ENCODE measurements at places on chromosomes 4 and X.
A peak's percentile ranks its signal among the peaks of the same experiment; 100 is the strongest.

DNA sequence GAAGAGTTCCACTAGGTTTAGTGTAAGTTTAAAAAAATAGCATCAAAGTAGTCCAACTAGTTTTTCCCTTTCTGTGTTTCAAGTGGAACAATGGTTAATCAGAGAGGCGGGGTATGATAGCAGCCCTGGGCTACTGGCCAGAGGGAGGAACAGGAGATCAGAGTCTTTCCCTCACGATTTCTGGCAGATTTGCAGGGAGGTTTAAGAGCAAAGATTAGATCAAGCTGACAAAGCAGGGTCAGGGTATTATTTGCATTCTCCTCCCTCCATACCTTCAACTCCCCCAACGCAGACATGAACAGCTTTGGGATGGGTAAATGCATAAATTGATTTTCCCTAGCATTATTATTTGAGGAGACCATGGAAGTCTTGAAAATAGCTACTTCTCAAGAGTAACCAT lies 277.6 kb upstream of the DIAPH2 start:
- DNase-seq, result peak; percentile 26

GRCh38 chr4:142585411-142585810 lies 260.7 kb downstream of the INPP4B start:
- DNase-seq, result no peak

DNA sequence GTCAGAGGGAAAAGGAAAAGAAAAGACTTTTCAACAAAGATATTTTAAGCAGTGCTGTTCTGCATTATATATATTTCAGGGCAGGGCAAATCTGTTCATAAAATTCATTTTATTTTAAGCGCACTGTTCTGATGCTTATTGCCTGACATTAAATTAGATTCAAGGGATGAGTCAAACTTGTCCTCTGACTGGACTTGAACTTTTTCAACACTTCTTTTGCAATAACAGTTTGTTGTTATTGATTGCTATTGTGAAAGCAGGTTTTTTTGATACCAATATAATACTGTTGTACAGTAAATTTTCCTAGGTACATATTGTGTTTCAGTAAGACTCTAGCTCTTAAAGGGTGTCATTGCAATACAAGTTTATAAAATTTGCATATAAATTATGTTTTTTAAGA lies 481.3 kb downstream of the NAF1 start:
- no peak for DNase-seq

DNA sequence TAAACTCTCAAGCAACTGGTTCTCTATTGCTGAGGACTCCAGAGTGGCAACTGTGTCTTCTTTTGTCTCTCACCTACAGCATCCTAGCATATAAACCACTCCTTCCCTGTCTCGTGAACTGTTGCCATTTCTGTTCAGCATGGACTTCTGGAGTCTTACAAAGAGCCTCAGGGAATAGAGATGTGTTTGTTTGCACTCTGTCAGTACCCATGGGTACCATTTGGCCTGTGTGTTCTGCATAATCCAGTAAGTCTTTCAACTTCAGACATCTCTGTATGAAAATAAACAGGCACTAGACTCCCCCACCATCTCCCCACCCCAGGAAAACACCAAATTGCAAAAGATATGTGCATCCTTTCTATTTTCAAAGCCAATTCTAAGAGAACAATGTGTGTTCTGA lies 1351.6 kb upstream of the PABPC4L start:
- DNase-seq, result no peak

DNA sequence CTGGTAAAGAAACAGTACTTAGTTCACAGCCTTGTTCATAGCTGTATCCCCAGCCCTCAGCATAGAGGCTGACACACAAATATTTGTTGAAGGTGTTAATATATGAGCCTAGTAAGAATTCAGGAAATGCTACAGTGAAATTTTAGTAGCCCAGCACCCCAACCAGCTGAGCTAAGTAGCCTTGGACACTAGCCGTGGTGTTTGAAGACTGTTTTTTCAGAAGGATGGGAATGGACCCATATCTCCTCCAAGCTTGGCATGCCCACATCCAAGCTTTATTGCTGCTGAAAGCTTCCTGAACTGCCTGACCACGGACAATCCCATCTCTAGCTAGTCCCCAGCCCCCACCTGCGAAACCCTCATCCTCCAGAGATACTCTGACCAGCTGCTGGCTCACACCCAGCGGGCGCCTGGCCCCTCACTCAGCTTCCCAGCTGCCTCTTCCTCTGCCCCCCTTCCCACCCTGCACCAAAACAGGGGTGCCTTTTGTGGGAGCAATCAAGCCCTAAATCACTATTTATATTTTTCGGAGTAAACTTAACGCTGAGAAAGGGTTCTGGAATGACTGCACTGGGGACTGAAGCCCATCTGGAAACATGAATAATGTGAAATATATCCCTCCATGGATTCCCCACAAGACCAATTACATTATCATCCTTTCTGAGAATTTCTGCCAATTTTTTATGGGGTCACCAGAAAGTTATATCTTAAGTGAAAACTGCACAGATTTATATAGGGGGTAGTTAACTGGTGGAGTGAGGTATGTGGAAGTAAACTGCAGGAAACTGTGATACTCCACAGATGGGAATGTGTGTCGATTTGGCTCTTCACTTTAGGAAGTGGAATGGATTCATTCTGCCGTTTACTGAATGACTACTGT lies 41.1 kb upstream of the CBR4 start:
- DNase-seq, result no peak

GRCh38 chrX:150459196-150459595 lies 96.1 kb downstream of the MAMLD1 start:
- DNase-seq, result no peak

DNA sequence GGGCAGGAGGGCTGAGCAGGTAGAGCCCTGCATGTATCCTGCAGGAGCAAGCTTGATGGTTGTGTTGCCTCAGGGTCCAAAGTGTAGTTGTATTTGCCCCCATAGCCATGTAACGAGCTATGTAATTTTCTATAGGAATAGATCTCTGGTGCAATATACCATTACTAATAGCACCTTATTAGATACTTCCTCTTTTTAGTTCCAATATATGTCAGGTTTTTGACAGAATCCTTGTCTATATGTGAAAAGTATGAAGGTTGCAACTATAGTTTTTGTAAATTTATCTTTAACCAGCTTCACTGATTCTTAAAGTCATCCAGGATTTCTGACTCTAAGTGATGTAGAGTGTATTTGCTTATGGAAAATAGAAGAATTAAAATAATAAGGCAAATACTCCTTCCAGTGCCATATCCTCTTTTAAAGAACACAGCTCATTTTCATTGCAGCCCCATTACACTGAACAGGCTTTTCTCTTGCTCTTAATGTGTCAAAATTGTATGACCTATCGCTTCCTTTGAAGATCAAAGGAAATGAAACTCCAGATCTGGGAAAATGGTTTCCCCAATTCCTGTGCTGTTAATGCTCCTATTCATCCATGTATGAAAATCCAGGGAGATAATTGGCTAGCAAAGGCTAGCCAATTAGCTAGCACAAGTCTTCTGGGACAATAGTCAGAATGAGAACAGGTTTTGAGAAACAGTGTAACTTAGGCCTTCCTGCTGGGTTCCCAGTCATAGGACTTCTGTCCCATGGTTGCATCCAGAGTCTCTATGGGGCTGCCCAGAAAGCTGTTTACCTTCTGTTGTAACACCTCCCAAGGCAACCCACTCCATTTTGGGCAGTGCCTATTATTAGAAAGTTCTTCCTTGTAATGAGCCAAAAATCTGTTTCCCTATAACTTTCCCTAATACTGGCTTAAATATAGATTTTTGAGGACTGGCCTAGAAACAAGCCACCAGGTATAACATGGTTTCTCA lies 90.6 kb downstream of the TSPAN7 start:
- no peak for DNase-seq

DNA sequence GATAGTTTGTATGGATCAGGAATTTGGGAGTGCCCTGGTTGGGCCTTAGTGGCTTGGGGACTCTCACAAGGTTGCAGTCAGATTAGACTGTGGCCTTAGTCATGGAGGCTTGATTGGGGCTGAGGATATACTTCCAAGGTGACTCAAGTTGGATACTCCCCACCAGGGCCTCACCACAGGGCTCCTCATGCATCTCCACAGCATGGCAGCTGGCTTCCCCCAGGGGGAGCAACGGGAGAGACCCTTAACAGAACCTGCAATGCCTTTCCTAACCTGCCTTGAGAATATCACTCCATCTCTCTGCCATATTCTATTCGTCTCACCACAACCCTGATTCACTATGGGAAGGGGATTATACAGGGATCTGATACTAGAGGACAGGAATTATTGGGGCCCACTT lies 161.9 kb downstream of the RELL1 start:
- DNase-seq, result no peak

- DNase-seq, result no peak
Measured at GRCh38 chr4:19752599-19752998, 499.1 kb upstream of the SLIT2 start.

GRCh38 chrX:42128020-42128419 lies 204.7 kb upstream of the CASK start:
- DNase-seq, result no peak

DNA sequence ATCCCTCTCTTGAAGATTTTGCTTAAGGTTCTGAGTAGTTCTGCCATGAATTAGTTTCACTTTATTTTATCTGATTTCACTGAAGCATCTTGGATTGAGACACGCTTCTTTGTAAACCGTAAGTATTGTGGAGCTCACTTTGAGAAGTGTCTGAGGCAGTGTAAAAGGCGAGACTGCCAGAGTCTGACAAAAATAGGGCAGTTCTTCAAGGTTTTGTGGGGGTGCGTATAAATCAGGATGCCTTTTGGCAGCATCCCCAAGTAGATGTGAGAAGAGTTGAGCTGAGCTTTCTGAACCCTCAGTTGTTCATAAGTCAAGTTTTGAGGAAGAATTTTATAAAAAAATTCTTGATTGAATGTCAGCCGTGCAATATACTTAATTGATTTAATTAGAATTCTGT lies 76.3 kb downstream of the RBPJ start:
- DNase-seq, result no peak

GRCh38 chrX:13126775-13127174 lies 82.4 kb upstream of the FAM9C start:
- DNase-seq, result no peak

GRCh38 chrX:2694914-2695267 lies 3.8 kb downstream of the CD99 start:
- no peak for DNase-seq

GRCh38 chr4:37477126-37477525 lies 209.1 kb downstream of the RELL1 start:
- no peak for DNase-seq

DNA sequence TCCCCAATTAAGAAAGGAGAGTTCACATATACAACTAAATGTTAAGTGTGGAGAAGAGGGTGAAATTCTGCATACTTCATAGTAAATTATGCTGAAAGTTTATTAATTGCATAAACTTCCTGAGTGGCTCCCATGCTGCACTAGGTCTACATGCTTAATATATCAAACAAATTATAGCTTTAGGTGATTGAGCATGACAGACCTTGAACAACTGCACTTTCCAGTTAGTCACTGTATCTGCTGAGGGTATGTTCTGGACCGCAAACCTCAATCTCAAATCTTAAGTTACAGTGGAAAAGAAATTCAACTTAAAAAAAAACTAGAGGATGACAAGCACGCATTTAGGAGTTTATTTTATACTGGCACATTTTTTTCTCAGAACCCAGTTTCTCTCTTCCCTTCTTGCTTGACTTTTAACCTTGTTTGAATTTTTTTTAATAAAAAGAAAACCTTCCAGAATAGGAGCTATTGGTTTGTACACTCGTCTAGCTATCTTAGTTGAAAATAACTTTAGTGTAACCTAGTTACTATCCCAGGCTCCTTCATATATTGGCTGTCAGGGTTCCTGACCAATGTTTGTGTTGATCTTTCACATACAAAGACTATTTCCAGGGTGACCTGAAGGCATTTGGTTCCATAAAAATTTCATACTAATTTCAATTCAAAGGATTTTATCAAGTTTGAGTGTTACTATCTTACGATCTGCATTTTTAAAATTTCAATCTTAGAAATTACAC lies 10.2 kb upstream of the FAM120C start:
- DNase-seq, result no peak

- no peak for DNase-seq
Measured at GRCh38 chr4:21467551-21467950, 481.0 kb downstream of the KCNIP4 start.

DNA sequence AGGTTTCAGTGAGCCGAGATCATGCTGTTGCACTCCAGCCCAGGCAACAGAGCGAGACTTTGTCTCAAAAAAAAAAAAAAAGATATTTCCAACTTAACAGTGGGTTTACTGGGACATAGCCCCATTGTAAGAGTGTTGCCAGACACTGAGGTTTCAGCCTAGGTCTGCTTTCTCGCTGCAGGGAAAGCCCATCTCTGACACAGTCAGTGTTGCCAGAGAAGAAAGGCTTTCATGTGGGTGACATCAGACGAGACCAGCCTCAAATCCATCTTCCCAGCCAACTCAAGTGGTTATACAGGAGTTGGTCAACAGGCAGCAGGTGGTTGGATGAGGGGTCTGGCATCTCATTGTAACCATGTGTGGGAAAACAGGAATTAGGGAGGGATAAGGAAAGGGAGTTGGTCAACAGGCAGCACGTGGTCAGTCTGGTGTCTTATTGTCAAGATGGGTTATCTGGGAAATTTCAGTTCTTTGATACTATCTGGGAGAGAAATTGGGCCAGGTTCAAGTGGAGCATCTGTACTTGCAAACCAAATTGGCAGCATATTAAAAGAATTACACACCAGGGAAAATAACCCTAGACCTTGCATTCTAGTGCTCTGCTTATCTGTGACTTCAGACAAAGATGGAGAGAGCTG lies 41.1 kb downstream of the NELFA start:
- DNase-seq, result no peak

DNA sequence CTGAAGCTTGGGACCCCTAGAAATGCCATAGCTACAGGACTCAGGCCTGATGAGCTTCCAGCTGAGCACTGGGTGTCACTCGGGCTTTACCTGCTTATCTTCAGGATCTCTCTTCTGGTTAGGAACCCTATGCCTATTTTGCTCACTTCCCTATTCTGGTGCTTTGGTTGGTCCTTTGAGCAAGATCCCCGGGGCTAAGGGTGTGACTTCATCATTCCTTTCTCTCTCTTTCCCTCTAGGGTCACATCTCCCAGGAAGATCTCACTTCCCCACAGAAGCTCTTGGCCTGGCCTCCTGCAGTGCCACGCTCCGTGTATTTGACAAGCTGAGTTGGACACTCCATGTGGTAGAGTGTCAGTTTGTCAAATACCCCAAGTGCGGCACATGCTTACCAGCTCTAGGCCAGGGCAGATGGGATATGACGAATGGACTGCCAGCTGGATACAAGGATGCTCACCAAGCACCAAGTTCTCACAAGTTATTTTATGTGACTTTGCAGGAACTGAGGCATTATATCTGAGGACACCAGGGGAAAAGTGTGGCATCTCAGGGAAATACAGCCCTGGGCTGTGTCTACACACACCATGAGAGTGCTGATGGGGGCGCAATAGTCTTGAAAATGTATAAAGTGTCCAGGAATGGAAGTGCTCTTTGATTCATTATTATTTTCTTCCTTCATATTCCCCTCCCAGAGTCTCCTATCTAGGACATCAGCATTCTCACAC lies 21.1 kb downstream of the VSIG4 start:
- DNase-seq, result no peak
